Sigmoid colon (tissue), 7 donors: ENCODE measurements at places on chromosomes 12 and 14.

- DNase-seq, result no peak
Observed at GRCh38 chr12:26149968-26150500, 25.2 kb upstream of the BHLHE41 start.

DNA sequence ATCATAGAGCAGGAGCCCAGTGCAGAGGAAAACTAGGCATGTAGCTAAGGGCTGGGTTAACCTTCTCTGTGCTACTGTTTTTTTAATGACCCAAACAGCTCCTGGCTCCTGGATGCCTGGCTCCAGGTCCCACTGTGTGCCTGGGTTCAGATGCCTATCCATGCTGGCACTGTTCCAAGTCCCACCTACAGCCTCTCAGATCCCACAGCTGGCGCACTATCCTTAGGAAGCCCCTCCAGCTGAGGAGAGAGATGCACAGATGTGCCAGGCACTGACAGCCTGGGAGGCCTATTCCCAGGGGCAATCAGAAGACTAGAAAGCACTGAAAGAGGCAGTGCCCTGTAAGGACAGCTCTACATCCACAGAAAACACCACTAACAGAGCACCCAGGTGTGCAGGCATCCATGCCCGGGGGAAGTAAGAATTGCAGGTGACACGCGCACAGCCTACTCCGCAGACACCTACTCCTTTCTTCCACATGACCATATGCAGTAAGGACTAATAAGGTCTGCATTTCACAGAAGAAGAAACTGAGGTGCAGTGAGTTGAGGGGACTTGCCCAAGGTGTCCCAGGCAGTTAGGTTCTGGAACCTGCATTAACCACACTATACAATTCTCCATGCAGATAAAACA is 51.2 kb downstream of the PITPNM2 start:
- no peak for DNase-seq

DNA sequence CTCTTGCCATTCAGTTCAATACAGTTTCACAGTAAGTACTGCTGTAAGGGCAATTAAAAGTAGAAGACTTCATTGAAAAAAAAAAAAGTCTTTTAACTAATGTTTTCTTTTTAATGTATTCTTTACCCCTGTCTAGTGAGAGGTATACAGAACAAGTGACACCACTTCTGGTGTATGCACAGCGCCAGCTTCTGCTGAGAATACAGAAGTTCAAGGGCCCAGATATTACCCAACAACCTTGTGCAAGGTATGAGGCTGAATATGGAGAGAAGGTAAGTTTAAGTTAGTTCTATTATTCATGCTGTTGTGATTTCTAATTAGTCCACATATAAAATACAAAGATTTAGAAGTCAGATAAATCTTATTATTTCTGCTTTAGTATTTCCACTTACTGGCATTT is 168.7 kb downstream of the CFAP54 start:
- DNase-seq, result no peak

GRCh38 chr12:66603461-66603860 is 75.4 kb downstream of the GRIP1 start:
- DNase-seq, result no peak

DNA sequence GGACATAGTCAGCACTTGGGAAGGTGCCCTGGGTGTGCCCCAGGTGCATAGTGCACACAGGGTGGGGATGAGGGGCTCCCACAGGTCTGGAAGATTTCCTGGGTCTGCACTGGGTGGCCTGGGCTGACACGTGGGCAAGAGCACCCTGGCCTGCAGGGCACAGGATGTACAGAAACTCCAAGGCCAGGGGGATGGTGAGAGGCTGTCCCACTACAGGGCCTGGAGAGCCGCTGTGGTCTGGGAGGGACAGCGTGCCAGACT is 35.8 kb upstream of the PPP1R13B start:
- DNase-seq, result no peak

- no peak for DNase-seq
Observed at GRCh38 chr12:55612646-55613045, 24.0 kb upstream of the OR10P1 start.

DNA sequence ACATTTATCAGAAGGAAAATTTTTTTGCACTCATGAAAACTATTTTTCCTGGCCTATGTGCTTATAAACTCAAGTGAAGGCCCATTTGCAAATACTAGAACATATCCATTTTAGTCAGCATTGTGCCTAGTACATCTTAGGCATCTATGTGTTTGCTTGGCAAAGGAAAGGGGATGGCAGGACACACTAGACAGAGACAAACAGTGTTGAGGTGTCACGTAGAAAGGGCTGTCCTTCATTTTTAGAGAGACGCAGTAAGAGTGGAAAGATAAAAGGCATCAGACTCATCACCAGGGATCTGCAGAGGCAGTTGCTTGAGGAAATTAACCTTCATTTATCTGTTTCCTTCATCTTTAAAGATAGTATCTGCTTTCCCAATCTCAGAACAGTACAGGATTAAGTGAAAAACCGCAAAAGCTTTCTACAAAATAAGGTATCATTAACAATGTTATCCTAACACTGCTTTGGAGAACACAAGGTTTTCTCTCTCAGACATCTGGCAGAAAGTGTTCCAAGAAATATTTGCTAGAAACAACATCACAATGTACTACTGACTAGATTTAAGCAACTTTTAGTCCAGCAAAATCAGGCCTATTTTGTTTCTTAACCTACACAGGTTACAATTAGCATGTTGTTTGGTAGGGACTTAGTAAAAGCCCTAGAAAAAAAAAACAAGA is 2.0 kb downstream of the YBX3 start:
- no peak for DNase-seq

- peak; percentile 68 for DNase-seq
Observed at GRCh38 chr14:71206766-71207371, 299.6 kb downstream of the PCNX1 start.

DNA sequence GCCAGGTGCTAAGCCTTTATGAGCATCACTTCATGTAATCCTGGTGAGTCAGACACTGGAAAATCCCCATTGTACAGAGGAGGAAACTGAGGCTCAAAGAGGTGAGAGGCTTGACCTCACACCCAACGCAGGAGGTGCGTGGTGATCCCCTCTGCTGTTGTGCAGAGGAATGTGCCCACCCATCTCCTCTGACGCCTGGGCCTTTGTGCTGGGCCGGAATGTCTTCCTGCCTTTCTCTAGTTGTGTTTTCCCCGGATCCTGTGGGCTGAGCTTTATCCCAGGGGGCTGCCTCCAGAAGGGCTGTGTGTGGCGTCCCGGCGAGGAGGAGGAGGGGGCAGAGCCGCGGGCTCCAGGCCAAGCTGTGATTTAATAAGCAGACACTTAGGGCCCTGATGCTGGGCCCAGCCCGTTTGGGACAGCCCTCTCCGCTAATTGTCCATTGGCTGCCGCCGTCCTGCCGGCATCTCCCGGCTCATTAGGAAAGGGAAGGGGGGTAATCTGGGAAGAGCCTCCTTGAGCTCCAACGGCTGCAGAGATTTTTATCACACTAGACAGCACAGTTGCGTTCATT is 653.6 kb downstream of the MED13L start:
- DNase-seq, result no peak

- no peak for DNase-seq
Observed at GRCh38 chr14:41642789-41643188, 36.1 kb downstream of the LRFN5 start.

DNA sequence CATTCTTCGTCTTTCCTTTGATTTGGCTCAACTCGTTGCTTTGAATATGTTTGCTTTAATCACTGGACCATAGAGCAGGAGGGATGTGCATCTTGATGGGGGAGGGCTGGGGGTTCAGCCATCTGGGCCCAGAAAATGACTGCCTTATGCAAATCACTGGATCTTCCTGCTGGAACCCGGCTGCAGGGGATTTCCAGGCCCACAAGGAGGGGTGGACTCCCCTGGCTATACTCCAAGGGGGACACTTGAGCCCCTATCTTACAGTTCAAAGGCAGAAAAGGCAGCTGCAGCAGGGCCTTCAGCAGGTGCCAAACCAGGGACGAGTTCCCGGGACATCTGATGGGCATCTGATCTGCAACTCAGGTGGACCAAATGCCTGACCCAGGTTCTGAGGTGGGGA is 122.5 kb downstream of the DICER1 start:
- no peak for DNase-seq

- DNase-seq, result no peak
Observed at GRCh38 chr14:53748691-53749090, 207.9 kb downstream of the BMP4 start.

- no peak for DNase-seq
Observed at GRCh38 chr14:88563845-88564244, 1.0 kb downstream of the ZC3H14 start.

GRCh38 chr12:18998343-18999261 is 130.9 kb upstream of the PLEKHA5 start:
- DNase-seq, result no peak

GRCh38 chr12:111991946-111992345 is 21.0 kb downstream of the TMEM116 start:
- DNase-seq, result no peak

- DNase-seq, result no peak
Observed at GRCh38 chr12:74431801-74432200, 105.8 kb upstream of the ATXN7L3B start.

GRCh38 chr14:103416916-103417315 is 31.7 kb downstream of the MARK3 start:
- no peak for DNase-seq

- DNase-seq, result no peak
Observed at GRCh38 chr14:71734076-71734475, 198.2 kb upstream of the RGS6 start.

DNA sequence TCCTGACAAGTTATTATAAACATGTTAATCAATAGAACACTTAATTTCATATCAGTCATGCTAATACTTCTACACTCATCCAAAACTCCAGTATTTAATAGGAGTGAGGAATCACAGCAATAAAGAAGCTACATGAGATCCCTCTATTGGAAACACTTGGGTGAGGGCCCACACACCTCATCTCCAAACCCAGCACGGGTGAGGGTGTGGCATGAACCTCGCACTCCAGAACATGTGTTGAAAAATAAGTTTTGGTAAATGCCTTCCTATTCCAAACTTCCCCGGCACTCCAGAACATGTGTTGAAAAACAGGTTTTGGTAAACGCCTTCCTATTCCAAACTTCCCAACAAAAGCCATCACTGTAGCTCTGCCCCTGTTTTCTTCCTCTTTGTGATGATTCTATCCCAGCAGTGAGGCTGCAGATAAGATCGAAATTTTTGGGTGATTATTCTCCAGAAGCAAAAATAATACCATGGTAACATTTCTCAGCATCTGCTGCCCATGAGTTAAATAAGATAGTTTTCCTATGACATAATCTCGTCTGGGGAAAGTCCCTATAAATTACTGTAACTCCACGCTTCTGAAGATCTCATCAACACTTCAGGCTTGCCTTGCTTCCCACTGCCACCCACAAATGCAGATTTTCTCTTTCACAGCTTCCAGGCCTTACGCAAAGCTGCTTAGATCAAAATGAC is 24.4 kb upstream of the PTPRB start:
- DNase-seq, result no peak

- no peak for DNase-seq
Observed at GRCh38 chr14:75244121-75244520, 34.5 kb upstream of the FOS start.

GRCh38 chr12:125203145-125203765 is 138.0 kb downstream of the AACS start:
- DNase-seq, result no peak

GRCh38 chr14:68230202-68230949 is 410.8 kb downstream of the RAD51B start:
- DNase-seq, result no peak

DNA sequence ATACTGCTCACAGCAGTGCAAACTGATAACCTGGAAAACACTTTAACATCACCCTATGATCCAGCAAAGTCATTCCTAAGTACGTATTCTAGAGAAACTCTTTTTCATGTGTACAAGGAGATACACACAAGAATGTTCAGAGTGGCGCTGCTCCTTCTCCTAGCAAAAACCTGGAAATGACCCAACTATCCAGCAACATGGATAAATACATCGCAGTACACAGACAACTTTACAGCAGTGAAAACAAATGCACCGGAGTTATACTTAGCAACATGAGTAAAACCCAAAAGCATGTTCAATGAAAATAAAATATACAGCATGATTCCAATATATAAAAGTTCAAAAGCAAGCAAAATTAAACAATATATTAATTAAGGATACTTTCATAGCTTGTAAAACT is 18.7 kb downstream of the SART3 start:
- DNase-seq, result no peak

DNA sequence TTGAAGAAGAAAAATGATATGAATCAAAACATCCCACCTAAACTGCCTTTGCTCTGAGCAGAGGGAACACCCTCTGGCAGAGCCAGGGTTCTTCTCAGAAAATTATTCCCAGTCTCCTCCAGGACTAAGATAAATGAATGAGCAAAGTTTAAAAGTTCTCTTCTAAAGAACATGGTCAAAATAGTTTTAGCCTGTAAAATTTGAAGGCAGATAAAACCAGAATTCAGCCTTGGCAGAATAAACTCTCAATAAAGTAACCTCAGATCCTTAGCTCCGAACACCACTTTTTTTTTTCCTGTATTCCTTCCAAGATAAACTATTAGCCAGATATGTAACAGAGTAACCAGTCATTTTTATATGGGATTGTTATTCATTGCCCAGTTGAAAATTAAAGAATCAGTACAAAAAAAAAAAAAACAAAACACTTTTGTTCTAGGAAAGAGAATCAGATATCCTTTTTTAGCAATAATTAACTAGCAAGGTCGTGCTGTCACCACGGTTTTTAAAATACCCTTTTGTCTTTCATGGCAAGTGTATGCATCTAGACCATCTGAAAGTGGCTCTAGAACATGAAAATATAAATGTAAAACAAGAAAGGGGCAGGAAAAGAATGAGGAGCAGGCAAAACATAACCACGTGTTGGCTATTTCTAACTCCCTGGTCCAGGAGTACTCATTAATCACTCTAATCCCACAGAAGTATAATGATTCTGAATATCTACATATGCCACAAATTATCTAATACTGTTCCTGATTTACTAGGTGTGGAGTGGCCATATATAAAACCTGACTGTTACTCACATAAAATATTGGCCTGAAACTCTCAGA is 60.8 kb downstream of the CAPZA3 start:
- no peak for DNase-seq

DNA sequence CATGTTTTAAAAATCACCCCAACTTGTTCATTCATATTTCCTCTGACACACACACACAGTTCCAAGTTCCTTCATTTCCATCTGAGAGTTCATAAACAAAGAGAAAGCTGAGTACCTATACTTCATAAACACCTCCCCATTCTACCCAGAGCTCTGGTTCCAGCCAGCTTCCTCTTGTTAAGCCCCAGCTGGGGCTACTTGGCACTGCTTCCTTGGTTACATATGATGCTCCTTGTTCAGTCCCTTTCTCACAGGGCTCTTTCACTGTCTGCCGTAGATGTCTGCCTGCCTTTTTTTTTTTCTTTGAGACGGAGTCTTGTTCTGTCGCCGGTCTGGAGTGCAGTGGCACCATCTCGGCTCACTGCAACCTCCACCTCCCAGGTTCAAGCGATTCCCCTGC is 77.5 kb downstream of the COX16 start:
- DNase-seq, result no peak
